Stimulated activated naive CD8-positive, alpha-beta T cell treated with anti-CD3 and anti-CD28 coated beads, Interleukin-15, Interleukin-2, amounts not matched to agents 100 U/mL and 50 U/mL, for 24 hours (primary cell): ENCODE measurements at places on chromosomes 1 and 21.

- no peak for DNase-seq
Measured at GRCh38 chr1:94599095-94599813, 57.7 kb upstream of the F3 start.

GRCh38 chr21:44919913-44920693 lies 596 bp downstream of the ITGB2 start:
- DNase-seq = peak; percentile 27

GRCh38 chr1:247453245-247453644 lies 4.7 kb downstream of the OR2B11 start:
- no peak for DNase-seq

DNA sequence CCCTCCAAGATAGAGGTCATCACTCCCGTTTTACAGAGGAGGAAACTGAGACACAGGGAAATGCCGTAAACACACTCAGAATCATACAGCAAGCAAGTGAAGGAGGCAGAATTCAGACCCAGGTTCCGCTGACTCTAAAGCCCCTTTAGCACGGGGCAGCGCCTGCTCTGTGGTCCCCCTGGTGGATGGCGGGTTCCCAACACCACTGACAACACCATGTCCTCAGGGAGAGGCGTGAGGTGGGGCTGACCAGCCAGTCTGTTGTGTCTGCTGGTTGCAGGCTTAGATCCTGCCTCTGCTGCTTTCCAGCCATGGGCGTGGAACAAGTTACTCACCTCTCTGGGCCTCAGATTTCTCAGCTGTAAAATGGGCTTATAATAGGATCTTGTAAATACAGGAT lies 617.3 kb downstream of the MATN1 start:
- DNase-seq = peak; percentile 12

GRCh38 chr1:70146488-70146887 lies 58.9 kb downstream of the LRRC40 start:
- no peak for DNase-seq

DNA sequence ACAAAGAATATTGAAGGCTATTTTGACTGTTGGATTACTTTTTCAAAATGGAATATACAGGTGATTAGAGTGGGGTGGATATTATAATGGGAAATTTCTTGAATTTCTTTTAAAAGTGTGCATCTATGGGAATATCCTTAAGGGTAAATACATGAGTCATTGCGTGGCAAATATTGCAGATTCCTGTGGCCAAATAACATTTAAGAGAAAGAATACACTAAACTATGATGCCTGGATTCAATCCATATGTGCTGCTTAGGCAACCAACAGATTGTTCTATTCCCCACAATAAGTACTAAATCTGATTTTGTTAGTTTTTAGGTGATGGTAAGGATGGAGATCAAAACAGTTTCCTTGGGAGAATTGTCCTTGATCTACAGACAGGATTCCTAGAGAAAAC lies 119.5 kb downstream of the HMCN1 start:
- DNase-seq = no peak

GRCh38 chr1:9805006-9805508 lies 18.7 kb downstream of the CLSTN1 start:
- no peak for DNase-seq

DNA sequence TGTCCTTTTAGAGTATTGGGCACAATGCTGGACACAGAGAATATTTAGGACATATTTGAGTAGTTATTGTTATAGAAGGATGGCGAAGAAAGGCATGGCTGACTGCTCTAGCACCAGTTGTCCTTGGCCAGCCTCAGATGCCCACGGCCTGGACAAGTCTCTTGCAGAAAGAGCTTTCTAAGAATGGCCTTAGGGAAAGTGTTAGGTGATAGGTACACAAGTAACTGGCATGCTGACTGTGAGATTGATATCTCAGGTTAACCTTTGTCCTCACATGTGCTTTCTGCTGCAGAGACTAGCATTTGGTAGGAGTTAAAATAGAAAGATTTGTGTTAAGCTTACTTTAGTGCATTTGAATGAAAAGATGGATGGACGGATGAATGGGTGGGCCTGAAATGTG lies 10.1 kb downstream of the SFT2D2 start:
- no peak for DNase-seq

DNA sequence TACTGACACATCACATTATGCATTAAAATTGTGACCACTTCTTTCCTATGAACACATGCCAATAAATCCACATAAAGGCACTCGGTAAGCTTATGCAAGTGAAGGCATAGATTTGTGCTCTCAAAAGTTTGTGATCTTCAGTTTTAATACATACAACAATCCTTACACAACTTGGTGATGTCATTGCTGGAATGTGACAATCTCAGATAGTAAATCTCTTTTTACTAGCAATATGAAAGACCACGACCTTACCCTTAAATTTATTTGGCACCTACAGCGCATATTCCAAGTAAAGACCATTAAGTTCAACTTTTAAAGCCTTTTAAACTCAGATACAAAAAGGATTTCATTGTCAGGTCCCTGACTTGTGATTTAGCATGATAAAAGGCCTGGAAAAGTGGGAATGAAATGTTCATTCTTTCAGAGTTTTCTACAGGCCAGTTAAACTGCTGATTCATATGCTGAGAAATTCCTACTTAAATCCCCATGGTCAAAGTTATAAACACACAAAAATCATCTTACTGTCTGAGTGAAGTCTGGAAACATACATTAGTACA lies 157.4 kb downstream of the SIPA1L2 start:
- DNase-seq = no peak

DNA sequence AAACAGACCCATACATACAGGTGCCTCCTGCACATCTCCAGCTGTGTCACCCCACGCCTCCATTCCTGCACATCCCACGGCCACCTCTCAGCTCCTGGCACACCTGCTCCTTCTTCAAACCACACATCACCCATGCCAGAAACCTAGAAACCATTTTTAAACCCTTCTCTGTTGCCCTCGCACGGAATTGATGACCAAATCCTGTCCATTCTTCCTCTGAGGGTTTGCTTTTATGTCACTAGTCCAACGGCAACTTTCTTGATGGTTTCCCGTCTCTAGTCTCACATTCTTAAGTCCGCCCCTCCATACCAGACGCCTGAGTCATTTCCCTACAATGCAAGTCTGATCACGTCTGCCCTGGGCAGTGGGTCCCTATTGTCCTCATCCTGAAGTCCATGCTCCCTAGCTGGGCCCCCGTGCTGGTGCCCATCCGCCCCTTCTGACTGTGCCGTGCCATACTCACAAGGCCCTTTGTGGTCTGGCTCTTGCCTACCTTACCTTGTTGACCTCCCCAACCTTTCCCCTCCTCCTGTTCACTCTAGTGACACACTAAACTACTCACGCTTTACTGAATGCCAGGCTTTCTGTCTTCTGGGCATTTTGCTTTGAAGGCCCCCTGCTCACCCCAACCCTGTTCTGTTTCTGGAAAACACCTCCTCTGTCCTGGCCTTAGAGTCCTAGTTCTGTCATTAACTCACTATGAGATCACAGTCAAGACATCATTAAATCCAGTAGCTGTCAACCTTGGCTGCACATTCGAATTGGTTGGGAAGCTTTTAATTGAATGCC lies 17.6 kb downstream of the SLC2A1 start:
- no peak for DNase-seq

- no peak for DNase-seq
Measured at GRCh38 chr1:184791550-184791900, 36.9 kb upstream of the EDEM3 start.

- DNase-seq = peak; percentile 21
Measured at GRCh38 chr1:209675565-209676154, 448 bp downstream of the G0S2 start.
